ENCODE measurements at places on chromosomes 16 and 17.

GRCh38 chr16:50847166-50847565, 105.3 kb downstream of the CYLD start:
- DNase-seq, result no peak

- no peak for DNase-seq
Measured at GRCh38 chr17:63945784-63946439, 13.8 kb upstream of the CD79B start.

GRCh38 chr16:61887903-61888302, 148.3 kb downstream of the CDH8 start:
- DNase-seq, result no peak

DNA sequence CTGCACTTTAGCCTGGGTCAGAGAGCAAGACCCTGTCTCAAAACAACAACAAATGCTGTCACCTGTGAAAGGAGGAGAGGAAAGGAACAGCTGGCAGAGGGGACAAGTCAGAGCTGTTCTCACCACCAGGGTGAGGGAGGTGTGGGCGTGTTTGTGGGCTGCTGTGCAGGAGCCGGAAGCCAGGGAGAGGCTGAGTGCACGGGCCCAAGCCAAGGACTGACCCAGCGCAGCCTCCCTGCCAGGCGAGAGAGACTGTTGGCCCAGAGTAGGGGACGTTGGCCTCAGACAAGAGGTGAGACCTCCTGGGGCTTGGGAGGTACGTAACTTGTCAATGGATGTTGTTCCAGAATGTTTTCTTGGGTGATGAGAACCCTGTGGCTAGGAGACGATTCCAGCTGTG, 10.7 kb downstream of the SPNS2 start:
- no peak for DNase-seq

DNA sequence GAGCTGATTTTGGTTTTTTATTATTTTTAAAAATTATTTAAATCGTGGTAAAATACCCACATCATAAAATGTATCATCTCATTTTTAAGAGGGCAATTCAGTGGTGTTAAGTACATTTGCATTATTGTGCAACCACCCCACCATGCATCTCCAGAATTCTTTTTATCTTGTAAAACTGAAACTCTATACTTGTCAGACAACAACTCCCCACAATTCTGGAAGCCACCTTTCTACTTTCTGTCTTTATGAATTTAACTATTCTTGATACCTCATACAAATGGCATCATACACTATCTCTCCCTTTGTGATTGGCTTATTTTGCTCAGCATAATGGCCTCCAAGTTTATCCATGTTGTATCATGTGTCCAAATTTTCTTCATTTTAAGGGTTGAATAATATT, 97.9 kb downstream of the HS3ST3B1 start:
- no peak for DNase-seq

DNA sequence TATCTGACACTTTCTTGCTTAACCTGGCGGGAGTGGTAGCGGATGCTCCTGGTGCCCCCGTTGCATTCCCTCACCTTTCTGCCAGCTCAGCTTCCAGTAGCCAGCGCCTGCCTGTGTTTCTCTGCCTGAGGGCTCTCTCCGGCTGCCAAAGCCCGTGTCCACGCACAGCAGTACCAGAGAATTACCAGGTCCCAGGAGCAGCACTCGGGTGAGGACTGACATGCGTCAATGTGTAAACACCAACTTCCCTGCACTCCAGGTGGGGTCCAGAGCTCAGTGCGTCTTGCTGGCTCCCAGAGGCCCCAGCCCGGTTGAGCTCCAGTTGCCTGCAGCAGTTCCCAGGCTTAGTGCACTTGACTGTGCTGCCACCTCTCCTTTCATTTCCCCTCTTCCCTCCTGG, 54.8 kb downstream of the CDH13 start:
- no peak for DNase-seq

GRCh38 chr16:27403601-27403992, 1.6 kb downstream of the IL21R start:
- no peak for DNase-seq

GRCh38 chr16:55471448-55472097, 7.4 kb upstream of the MMP2 start:
- DNase-seq, result peak; percentile 63

DNA sequence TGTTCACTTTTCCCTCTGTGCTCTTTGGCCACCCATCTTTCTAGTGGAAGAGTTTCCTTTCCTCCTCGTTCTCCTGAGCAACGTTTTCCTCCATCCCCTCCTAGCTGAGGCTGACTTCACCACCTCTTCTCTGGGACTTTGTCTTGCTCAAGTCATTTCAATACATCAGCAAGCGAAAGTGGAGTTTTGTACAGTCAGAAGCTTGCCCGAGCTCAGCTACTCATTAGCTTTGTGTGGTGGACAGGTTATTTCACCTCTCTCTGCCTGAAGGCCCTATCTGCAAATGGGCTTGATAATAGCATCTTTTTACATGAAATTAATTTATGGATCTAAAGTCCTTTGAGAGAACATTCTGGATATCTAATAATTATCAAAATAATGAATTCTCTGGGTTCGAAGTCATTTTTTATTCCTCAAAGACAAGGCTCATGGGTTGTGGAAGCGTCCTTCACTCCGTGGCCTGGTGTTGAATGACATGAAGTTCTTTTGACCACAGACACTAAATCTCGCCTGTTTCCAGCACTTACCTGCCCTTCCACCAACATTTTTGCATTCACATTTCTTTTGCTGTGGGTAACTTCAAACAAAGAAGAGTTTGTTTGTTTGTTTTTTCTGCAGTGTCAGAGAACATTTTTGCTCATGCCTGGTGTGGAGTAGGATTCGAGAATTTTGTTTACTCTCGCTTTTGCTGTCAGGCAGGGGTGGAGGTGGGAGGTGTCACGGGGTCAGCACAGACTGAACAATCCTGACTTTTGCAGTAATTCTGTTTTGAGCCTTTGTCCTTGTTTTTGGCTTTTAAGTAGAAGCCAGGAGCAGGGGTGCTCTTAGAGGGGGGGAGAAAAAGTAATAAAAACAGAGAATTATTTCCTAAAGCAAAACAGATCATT, 155.0 kb upstream of the CACNG5 start:
- DNase-seq, result no peak

DNA sequence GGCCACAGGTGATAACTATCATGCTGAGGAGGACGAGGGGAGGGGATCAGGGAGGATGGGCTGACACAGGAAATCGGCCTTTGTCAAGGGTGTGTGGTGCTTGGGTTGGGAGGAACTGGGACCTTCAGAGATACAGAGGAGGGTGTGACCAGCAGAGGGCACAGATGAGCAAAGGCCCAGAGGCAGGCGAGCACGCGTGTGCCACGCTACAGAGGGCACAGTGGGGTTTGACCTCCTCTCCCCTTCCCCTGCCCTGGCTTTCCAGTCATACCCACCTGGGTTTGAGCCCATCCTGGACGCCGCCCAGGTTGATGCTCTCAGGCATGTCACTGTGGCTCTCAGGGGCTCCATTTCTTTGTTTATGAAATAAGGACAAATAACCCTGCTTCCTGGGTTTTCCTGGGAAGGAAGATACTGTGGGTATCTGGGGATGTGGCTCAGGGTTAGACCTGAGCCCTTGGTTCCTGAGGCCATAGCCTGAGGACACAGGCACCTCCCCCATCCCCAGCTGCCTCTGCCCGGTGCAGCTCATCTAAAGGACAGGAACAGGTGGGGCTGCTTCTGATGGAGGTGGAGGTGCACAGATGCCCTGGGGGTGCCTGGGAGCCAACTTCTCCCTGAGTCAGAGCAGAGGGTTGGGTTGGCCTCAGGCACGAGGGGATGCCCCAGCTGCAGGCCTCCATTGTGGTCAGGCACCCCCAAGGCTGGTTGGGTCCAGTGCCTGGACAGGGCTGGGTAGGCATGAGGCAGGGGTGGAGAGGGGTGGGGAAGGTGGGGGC, 51.8 kb downstream of the BEAN1 start:
- DNase-seq, result peak; percentile 47

GRCh38 chr17:17071531-17072360, 29.5 kb downstream of the MPRIP start:
- DNase-seq, result no peak

GRCh38 chr16:49482690-49483089, 109.1 kb downstream of the C16orf78 start:
- no peak for DNase-seq

DNA sequence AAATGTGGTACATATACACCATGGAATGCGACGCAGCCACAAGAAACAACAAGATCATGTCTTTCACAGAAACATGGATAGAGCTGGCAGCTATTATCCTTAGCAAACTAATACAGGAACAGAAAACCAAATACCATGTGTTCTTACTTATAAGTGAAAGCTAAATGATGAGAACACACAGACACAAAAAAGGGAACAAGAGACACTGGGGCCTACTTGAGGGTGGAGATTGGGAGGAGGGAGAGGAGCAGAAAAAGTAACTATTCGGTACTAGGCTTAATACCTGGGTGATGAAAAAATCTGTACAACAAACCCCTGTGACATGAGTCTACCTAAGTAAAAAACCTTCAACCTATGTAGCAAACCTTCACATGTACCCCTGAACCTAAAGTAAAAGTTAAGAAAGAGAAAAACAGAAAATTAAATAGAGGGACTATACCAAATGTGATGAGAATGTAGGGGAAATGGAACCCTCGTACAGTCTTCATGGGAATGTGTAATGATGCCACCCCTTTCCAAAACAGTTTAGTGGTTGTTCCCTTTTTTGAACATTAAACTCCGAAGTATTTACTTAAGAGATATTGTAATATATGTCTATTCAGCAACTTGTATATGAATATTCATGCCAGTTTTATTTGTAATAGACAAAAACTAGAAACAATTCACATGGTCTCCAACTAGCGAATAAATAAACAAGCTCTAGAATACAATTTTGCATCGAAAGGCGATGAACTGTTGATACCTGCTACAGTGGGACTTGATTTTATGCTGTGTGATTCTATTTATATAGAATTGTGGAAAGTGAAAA, 33.9 kb downstream of the AHSP start:
- DNase-seq, result no peak

DNA sequence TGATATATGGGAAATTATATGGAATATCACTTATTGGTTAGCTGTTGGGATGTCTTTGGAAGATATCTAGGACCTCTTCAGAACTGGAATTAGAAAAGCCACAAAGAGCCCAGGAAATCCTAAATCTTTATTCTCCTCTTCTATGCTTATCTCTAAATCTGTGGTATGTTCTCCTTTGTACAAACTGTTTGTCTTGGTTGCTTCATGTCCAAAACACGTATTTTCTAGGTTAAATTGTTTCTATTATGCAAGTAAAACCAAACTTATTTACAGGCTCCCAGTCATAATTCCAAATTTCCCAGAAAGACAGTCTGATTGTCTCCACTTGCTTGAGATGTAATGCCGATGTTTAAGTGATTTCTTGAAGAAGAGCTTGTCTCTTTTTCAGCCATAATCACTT, 650.9 kb downstream of the CDH11 start:
- DNase-seq, result no peak

- DNase-seq, result peak; percentile 44
Measured at GRCh38 chr16:424033-424622, 1.3 kb upstream of the RAB11FIP3 start.

GRCh38 chr17:48012654-48013053, 24.9 kb downstream of the COPZ2 start:
- no peak for DNase-seq

- peak; percentile 11 for DNase-seq
Measured at GRCh38 chr17:69524854-69525253, 110.4 kb downstream of the MAP2K6 start.

Measured in kidney capillary endothelial cell (primary cell).